ENCODE measurements at places on chromosomes 6 and 20.

DNA sequence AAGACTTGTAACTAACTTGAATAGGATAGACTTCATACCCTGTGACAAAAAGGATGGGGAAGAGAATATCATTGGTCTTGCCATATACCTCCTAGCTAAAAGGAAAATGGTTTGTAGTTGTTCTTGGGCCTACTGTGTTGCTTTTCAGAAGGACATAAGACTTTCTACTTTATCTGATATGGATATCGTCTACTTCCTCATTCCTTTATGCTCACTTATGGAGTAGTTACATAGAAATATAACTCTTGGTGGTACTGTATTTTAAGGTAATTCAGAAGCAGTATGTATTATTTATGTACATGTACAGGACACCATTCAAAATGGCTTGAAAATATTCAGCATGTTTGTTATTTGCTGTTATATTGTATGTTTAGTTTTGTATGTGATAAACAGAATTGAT, 8.0 kb downstream of the FAM217B start:
- DNase-seq = no peak

GRCh38 chr6:161130541-161130940, 139.0 kb downstream of the MAP3K4 start:
- no peak for DNase-seq

DNA sequence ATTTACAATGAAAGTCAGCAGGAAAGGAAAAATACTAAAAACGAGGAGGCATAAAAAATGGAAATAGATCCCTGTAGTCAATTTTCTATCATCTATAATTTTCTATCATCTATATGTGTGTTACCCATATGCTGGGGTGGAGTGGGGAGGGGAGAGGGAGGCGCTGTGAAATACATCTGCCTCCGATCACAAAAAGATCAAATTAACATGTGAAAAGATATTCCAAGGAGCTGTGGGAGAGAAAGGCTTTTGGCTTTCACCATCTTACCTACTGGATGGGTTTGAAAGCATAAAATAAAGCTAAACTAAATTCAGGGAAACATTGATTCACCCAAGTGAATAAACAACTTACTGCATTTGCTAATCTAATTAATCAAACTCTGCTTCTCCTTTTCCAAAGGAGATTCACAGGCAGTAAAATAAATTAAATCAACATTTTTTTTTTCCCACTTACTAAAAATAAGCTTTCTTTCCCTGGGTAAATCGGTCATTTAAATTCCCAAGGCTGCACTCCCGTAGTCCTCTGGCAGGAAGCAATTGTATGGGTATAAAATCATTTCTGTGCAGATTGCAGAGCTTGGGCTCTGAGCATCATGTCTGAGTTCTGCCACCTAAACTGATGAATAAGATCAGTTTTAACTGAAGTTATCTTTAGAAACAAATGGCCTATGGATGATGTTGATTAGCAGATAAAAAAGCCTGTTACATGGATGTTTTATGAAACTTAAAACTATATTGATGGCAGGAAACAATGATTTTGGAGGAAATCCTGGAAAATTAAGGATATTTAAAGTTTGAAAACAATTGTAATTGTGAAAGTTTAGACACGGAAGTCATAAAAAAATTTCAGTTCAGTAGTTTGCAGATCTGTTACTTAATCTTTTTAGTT, 147.9 kb downstream of the SOX4 start:
- no peak for DNase-seq

DNA sequence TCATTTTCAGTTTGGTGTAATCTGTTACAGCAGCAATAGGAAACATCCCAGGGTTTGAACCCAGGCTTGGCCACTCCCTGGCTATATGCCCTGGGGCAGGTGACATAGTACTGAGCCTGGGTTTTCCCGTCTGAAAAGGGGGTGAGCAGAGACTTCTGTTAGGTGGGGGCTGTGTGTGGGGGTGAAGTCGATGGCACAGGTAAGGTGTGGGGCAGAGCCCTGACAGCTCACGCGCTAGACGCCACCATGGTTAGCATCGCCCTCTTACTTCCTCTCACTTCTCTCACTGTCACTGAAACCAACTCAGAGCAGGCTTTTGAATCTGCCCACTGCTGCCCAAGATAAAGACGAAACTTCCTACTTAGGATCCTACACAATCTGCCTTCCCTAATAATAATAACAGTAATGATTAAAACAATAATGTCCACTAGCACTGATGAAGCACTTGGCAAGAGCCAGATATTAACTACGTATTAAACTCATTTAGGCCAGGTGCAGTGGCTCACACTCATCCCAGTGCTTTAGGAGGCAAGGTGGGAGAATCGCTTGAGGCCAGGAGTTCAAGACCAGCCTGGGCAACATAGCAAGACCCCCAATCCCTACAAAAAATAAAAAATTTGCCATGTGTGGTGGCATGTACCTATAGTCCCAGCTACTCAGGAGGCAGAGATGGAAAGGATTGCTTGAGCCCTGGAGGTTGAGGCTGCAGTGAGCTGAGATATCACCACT, 117.9 kb upstream of the PTPN1 start:
- no peak for DNase-seq

DNA sequence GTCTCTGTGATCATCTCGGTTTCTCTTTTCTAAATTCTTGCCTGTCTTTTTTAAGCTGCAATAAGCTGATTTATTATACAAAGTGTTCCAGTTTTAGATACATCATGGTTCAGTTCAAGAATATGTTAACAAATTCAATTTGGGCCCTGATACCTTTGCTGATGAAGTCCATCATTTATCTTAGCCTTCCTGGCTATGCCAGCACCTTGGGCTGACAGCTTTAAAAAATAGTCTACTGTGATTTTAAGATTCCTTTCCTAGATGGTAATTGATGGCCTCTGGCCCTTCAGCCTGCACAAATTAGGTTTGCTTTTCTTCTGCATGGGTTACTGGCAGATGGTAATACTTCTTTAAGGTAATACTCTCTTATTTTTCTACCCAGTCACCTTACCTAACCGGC, 7.1 kb upstream of the TMEM217 start:
- no peak for DNase-seq

DNA sequence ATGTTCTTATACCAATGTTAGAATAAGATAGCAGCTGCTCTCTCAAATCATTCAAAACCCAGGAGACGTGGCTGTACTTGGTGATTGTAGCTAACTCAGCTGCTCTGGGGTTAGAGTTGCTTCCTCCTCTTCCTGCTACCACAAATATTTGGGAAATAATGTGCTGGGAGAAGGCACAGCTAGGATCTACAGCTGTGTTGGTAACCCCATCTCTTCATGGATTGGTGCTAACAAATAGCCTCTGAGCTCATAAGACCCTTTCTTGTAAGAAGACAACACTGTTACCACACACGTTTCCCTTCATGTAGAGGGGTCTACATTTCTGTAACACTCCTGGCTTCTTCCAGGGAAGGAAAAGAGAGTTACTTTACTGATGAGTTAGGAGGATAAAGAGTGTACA, 911.0 kb upstream of the CITED2 start:
- DNase-seq = no peak

GRCh38 chr6:89146718-89147700, 1.2 kb downstream of the PM20D2 start:
- DNase-seq = no peak

GRCh38 chr6:31831350-31832215, 4.0 kb downstream of the HSPA1B start:
- no peak for DNase-seq

GRCh38 chr6:33163540-33163939, 28.7 kb downstream of the COL11A2 start:
- no peak for DNase-seq

DNA sequence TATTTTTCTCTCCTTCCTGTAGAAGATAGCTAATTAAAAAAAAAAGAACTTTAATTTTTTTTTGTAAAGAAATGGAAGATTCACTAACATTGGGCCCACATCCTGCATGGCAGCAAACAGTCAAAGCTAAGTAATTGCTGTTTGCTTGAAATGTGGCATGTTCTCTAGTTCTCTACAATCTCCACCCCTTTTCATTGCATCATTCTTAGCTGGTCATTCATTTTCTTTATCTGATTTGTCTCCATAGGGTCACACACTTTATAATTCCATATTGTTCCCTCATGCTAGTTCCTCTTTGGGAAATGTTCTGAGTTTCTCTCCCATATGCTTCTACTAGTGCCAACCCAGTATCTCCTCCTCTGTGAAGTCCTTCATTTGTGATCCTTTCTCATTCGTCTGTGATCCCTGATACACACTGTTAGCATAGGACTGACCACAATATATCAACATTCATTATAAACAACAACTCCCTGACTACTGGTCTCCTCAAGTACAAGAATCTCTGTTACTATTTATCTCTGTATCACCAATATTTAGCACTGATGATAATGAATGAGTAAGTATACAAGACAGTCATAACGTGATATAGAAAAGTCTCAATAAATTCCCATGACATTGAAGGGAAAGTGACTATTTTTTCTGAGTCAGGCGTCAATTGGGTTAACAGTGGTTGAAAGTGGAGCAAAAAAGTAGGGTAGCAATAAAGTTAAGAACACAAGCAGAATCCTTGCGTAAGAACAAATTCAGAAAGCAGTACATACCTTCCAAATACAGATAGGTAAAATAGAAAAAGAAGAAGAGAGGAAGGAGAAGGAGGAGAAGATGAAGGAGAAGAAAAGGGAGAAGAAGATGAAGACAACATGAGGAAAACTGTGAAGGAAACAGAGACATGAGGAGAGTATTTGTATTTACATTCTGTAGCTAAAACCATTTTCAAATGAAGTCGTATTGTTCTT, 33.2 kb upstream of the MYB start:
- DNase-seq = no peak

DNA sequence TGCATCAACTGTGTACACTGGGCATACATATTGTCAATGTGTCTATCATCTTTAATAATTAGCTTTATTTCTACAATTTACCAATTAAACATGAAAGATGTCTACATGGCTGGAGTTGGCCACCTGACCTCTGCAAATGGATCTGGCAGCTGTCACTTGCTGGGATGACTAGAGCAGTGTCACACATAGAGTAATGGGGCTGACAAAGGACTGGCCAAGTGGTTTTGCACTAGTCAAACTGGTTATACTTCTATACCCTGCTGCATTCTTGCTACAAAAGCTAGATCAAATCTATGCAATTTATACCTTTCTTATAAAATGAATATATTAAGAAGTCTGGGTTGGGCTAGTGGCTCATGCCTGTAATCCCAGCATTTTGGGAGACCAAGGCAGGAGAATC, 99.3 kb downstream of the SESN1 start:
- no peak for DNase-seq

- DNase-seq = peak; percentile 29
Observed at GRCh38 chr6:158707120-158707820, 57.4 kb downstream of the SYTL3 start.

GRCh38 chr6:139135578-139136545, 982 bp downstream of the HECA start:
- DNase-seq = no peak

DNA sequence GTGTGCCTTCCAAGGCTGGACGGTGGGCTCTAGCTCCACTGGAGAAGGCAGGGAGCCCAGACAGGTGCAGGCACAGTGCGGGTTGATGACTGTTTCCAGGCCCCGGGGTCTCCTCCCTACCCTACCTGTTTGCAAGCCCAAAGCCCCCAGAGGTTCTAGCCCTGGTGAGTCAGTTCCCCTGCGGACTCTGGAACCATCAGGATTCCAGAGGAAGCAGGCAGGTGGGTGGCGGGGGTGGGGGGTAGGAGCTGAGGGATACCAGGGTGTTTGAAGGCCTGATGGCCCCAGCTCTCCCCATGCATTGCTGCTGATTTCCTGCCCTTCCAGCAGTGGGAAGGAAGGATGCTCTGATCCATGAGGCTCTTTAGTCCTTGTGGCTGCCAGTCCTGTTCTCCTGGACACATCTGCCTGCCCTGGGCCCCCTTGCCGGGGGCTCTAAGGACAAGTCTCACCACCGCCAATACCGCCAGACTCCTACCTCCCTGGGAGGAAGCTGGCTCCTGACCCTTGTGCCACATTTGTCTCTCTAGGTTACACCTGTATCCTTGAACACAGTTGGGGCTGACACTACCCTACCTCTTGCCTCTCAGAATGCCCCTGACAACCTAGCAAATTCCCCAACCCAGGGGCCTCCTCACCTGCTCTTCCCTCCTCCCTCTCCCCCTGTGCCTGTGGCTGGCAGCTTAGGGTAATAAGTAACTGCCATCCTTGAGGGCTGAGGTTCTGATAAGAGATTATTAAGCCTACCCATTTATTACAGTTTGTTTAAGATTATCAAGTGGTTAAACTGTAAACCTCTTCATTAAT, 21.7 kb downstream of the KCNK5 start:
- no peak for DNase-seq

DNA sequence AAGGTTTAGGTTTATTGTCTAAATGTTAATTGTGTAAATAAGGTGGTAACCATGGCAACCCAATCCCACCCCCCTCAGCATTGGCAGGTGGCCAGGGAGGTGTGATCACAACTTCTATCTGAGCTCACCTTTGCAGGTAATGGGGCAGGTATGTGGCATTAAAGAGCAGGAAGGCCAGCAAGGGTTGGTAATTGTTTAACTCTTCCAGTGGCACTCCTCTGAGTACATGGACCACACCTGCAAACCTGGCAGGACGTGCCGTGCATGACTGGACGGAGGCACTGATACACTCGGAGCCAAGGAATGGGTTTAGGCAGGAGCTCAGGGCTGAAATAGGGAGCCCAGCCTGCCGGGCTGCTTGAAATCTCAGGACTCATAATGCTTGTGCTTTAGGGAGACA, 107.0 kb upstream of the BMP2 start:
- no peak for DNase-seq

GRCh38 chr6:143215771-143216170, 155.1 kb downstream of the AIG1 start:
- DNase-seq = no peak

DNA sequence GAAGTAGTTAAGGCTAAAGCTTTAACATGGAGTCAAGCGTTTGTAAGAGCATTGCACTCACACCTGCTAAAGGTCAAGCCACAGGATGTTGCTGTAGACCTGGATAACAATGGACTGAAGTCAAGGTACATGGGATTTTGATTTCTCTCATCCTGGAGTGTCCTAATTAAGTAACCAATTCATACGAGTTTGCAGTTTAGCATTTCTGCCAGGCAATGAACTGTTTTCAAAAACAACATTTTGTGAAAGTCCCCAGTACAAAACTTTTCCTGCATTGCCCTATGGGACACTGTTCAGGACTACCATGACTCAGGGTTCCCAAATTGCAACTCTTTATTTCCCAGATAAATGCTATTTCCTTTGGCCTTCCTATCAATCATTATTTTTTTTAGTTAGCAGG, 17.4 kb upstream of the SIRPB1 start:
- DNase-seq = no peak

GRCh38 chr20:16124911-16125776, 448.1 kb downstream of the KIF16B start:
- no peak for DNase-seq

- DNase-seq = no peak
Observed at GRCh38 chr20:51826372-51826771, 24.1 kb upstream of the SALL4 start.

GRCh38 chr6:134389129-134389528, 71.2 kb upstream of the SGK1 start:
- no peak for DNase-seq

GRCh38 chr6:96907498-96907897, 9.8 kb upstream of the NDUFAF4 start:
- no peak for DNase-seq

- no peak for DNase-seq
Observed at GRCh38 chr6:136517002-136517401, 33.2 kb downstream of the MAP7 start.

- DNase-seq = no peak
Observed at GRCh38 chr20:63469713-63470101, 2.7 kb downstream of the KCNQ2 start.

- no peak for DNase-seq
Observed at GRCh38 chr6:130098317-130098716, 79.9 kb downstream of the L3MBTL3 start.

GRCh38 chr20:48291896-48292295, 506.6 kb upstream of the SULF2 start:
- no peak for DNase-seq

- no peak for DNase-seq
Observed at GRCh38 chr6:140049251-140049650, 674.8 kb upstream of the CITED2 start.

Measured in amniotic stem cell (primary cell).